Activated CD4-positive, alpha-beta T cell treated with anti-CD3 and anti-CD28 coated beads, Interleukin-2, amount 50 U/mL, for 4 hours (primary cell): ENCODE measurements at places on chromosomes 2 and 18.

- no peak for DNase-seq
Measured at GRCh38 chr2:177543007-177543760, 150.6 kb downstream of the AGPS start.

- DNase-seq: no peak
Measured at GRCh38 chr2:44686561-44686960, 254.9 kb upstream of the SIX3 start.

- no peak for DNase-seq
Measured at GRCh38 chr18:6270771-6271216, 143.9 kb downstream of the L3MBTL4 start.

GRCh38 chr2:231068525-231069222, 12.0 kb downstream of the PSMD1 start:
- no peak for DNase-seq

GRCh38 chr2:20424300-20425290, 22.3 kb upstream of the RHOB start:
- no peak for DNase-seq

- no peak for DNase-seq
Measured at GRCh38 chr2:167132906-167133555, 244.8 kb downstream of the XIRP2 start.
